ENCODE measurements at places on chromosomes 2 and 18. TPM values are rescaled to one million over a fixed set of nuclear protein-coding genes. Genes with fewer than 3 reads are reported as not detected.

SGPP2 gene
- 0.08 TPM for total RNA-seq

SPOPL gene
- 8.5 TPM for total RNA-seq

C2orf15 gene
- 2.3 TPM for total RNA-seq

DYSF gene
- total RNA-seq = 1.3 TPM

LINC00305 gene
- total RNA-seq = not detected

CCDC74A gene
- 6.0 TPM for total RNA-seq

PARD6G gene
- total RNA-seq = 32.2 TPM

MORN2 gene
- 16.9 TPM for total RNA-seq

SRD5A2 gene
- total RNA-seq = not detected

C2orf66 gene
- total RNA-seq = not detected

SLC9A4 gene
- not detected for total RNA-seq

CFC1 gene
- total RNA-seq = not detected

BBS5 gene
- 3.4 TPM for total RNA-seq

DCDC2C gene
- not detected for total RNA-seq

OTOF gene
- total RNA-seq = not detected

MYO3B gene
- total RNA-seq = 1.1 TPM

ABCA12 gene
- 2.7 TPM for total RNA-seq

ZSWIM2 gene
- not detected for total RNA-seq

BOLL gene
- not detected for total RNA-seq

LRRFIP1 gene
- 72.9 TPM for total RNA-seq

ZNF804A gene
- 0.11 TPM for total RNA-seq

RTKN gene
- total RNA-seq = 117 TPM

ALK gene
- total RNA-seq = not detected

MDH1B gene
- not detected for total RNA-seq

SERPINB3 gene
- 9.4 TPM for total RNA-seq

TMEM237 gene
- 37.4 TPM for total RNA-seq

TGFA gene
- 194 TPM for total RNA-seq

NT5C1B gene
- total RNA-seq = not detected
